Bone marrow (tissue), 2 donors: ENCODE measurements at places on chromosomes 3 and 15.

GRCh38 chr3:82100378-82100777, 338.9 kb upstream of the GBE1 start:
- no peak for DNase-seq

GRCh38 chr3:113629584-113630421, 66.6 kb downstream of the USF3 start:
- DNase-seq: no peak

GRCh38 chr15:70778258-70779076, 15.1 kb upstream of the UACA start:
- no peak for DNase-seq

GRCh38 chr3:44932271-44932670, 43.7 kb downstream of the ZDHHC3 start:
- no peak for DNase-seq

DNA sequence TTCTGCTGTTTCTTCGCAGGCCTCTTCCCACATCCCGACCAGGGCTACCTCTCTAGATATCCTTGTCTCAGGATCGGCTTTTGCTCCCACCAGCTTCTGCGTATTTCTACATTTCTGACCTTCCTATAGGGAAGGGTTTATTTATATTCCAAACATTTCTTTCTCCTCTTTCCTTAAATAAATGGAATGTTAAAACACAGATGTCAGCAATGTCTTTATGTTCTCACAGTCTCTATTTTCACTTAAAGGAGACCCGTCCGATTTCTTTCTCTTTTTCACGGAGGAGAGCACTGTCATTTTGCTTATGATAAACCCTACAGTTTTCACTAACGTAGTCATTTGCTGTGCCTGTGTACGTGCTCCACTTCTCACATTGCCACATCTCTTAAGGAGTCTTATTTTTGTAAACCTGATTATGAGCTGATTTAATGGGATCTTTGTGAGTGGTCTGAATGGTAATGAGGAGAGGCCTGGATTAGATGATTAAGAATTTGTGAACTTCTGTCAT, 630 bp downstream of the KIF15 start:
- DNase-seq: no peak

DNA sequence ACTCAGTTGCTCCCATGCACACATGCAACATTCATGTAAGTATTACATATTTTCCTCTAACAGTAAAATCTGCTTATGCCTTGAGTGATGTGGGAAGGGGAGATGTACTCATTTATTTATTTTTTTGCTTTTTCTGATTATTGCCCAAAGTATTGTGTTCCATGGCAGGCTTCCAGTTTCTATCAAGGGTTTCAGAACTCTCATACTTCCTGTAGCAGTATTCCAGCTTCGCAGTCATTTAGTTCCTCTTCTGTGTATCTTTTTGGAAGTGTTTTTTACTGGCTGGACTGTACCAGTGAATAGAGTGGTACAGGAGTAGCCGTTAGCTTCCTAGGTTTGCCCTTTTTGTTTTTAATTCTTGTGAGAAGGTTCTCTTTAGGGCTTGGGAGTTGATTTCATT, 26.9 kb downstream of the RAB11A start:
- no peak for DNase-seq
